ENCODE measurements at places on chromosomes 6 and 20. TPM values are rescaled to one million over a fixed set of nuclear protein-coding genes. Genes with fewer than 3 reads are reported as not detected.

- DNase-seq: peak; percentile 31
Observed at GRCh38 chr20:24135781-24136180, 147.2 kb upstream of the GGTLC1 start.

DNA sequence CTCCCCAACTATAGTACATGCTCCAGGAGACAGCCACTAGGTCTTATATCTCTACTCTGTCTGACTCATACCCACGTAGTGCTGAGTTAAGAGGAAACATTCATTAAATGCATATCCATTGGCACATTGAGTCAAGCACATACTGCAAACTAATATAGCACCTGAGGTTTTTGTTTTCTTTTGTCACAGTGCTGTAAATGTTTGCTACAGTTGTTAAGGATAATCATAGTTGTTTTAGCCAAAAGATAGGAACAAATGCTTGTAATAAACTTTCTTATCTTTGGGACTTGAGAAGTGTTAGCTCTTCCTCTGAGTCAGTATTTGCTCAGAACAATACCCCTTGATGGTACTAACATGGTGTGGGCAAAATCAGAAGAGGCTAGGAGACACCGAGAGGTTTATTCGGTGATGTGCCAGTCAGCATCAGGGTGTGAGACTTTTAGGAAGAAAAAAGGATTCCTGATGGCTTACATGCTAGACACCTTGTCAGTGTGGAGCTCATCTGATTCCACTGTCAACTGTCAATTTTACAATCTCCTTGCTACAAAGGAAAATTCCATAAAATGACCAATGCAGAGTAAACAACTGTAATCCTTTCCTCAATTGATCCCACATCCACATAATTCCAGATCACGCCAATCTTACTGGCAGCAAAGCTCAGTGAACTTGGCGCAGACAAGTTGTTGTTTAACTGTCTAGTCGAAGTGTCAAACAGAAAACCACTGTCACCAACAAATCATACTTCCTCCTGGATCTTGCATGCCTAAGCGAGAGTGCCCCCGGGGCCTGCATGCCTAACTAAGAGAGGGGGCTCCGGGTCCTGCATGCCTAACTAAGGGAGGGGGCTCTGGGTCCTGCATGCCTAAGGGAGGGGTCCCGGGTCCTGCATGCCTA is 36.1 kb downstream of the ELOVL2 start:
- DNase-seq: no peak

GRCh38 chr6:143053856-143054255 is 6.8 kb upstream of the AIG1 start:
- no peak for DNase-seq

GRCh38 chr6:138504764-138505689 is 5.7 kb upstream of the NHSL1 start:
- DNase-seq: no peak

DNA sequence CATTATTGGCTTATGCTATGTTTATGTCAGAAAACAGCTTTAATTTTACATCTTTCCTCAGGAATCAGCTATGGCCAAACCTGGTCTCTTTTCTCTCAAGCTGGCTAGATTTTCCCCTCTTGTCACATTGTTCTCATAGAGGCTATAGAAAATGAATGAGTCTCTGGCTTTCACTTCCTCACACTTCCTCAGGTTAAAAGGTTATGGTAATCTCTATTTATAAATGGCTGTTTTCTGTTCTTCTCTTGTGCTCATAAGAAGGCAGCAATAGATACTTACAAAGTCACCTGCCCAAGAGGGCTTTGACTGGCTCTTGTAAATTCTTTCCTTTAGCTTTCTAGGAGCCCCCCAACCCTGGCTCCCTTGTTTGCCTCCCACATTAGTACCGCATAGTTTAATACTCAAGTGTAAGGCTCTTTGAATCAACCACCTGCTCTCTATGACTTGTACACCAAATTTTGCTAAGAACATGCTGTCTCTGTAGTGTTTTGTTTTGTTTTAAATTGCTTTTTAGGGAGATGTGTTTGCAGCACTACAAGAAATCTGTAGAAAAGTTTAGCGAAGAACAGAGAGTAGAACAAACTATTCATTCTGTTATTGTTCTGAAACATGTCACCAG is 897.4 kb upstream of the CITED2 start:
- no peak for DNase-seq

DNA sequence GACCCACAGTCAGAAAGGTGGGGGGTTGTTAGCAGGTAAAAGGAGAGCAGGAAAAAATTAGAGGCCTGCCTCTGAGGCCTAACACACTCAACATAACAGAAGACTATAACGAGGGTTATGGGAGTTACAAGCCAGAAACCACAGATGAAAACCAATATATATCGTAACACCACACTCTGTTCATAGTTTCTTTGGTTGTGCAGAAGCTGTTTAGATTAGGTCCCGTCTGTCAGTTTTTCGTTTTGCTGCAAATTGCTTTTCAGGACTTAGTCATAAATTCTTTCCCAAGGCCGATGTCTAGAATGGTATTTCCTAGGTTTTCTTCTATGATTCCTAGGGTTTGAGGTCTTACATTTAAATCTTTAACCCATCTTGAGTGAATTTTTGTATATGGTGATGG is 3.7 kb upstream of the MAP3K5 start:
- DNase-seq: no peak

- no peak for DNase-seq
Observed at GRCh38 chr6:45663251-45664221, 285.8 kb upstream of the SUPT3H start.

DNA sequence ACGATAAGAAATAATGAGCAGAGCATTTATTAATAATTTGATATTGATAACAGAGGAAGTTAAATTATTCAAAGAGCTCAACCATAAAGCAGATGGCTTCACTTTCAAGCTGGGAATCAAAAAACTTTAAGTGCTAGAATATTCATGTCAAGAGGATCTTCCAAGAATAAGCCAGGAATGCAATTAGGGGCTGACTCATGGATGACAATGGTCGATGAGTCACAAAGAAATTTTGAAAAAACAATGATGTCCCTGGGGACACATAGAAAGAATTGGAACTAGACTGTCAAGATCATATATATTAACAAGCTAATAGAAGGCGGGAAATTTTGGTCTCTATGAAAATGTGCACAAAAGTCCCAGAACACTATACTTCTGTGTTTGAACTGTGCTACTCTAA is 304.1 kb downstream of the LAMA2 start:
- no peak for DNase-seq

Gene C6orf141
- total RNA-seq: not detected

DNA sequence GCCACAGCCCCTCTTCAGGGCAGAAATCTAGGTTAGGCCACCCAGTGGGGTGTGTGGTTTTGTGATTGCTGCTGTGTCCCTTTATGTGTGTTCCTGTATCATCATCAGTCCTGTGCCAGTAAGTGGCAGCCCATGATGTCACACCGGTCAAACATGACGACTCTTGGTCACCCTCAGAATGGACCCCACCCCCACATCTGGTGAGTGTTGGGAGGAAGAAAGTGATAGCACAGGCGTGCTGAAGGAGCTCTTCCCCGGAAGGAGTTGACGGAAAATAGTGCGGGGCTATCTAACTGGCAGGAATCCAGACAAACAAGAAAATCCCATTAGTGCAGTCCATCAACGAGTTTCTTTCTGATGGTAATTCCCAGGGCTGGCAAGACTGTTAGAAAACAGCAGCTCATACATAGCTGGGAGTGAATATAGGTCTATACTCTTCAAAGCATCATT is 33.4 kb upstream of the IL17A start:
- no peak for DNase-seq

Gene SCUBE3
- 62.5 TPM for total RNA-seq

- no peak for DNase-seq
Observed at GRCh38 chr6:24796616-24797290, 2.0 kb downstream of the ARMH2 start.

Gene RSPO3
- 1.8 TPM for total RNA-seq

- peak; percentile 82 for DNase-seq
Observed at GRCh38 chr6:87944541-87944954, 103.1 kb upstream of the SPACA1 start.

DNA sequence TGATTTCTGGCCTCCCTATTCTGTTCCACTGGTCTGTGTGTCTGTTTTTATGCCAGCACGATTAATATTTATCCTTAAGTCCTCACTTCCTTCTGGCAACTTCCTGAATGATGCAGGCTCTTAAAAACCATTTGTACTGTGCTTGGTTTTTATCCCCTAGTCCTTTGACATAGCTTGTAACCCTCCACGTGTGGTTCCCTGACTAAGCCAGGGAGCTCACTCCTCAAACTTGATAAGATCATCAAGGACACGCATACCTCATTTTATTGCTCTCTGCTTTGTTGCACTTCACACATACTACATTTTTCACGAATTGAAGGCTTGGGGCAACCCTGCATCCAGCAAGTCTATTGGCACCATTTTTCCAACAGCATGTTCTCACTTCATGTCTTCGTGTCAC is 166.4 kb upstream of the UST start:
- no peak for DNase-seq

DNA sequence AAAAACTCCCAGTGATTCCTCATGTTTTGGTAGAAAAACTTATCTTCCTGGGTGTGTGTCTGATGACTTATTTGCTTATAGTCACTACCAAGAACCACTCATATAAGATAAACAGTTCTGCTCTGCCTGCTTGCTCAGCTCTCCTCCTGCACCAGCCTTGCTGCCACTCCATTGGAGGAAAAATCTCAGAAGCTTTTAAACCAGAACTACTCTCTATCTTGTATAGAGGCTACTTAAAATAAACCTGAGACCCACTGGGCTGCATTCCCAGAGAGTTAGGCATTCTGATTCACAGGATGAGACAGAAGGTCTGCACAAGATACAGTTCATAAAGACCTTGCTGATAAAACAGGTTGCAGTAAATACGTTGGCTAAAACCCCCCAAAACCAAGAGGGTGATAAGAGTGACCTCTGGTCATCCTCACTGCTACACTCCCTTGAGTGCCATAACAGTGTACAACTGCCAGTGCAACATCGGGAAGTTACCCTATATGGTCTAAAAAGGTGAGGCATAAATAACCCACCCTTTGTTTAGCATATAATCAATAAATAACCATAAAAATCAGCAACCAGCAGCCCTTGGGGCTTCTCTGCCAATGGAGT is 728.3 kb downstream of the EPHA7 start:
- DNase-seq: no peak

Gene FNDC1
- total RNA-seq: 34.2 TPM

DNA sequence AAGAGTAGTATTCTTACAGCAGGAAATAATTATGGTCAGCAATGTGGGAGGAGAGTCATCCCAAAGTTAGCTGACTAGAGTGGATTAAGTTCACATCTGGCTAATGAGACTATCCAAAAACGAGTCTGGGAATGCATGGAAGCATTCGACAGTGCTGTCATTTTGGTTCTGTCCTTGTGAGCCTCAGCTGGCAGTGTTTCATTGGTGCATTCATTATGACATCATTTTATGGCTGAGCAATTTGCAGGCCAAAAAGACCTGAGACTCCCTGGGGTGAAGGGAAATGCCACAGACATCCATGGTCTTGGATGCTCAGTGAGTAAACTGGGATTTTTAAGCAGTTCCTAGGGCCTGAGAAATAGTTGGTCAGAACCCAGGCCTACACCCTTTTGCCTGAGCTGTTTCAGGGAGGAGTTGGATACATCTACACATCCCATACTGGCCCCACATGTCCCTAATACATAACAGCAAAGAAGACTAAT is 196.4 kb upstream of the CCN2 start:
- DNase-seq: peak; percentile 63

Gene IP6K3
- total RNA-seq: under 0.01 TPM

DNA sequence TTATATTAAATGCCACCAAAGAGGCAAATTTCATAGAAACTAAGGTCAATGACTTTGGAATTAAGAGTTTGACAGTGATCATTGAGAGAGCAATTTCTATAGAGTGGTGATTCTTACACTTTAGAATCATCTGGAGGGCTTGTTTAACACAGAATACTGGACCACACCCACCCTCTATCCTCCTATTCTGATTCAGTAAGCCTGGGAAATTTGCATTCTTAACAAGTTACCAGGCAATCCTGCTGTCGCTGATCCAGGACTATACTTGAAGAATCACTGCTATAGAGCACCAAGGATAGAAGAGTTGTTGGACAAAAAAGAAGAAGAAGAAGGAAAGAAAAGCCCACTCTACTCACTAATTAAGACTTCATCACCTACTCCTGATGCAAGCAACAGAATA is 21.3 kb upstream of the TBX18 start:
- DNase-seq: peak; percentile 48

Gene COL11A2
- total RNA-seq: 1.8 TPM

- peak; percentile 89 for DNase-seq
Observed at GRCh38 chr6:82251942-82252341, 4.4 kb upstream of the IBTK start.

- DNase-seq: no peak
Observed at GRCh38 chr6:110741517-110741916, 73.8 kb downstream of the CDK19 start.

Gene SGK2
- total RNA-seq: under 0.01 TPM

Measured in osteoblast (primary cell).